ENCODE measurements at places on chromosomes 2 and 18. TPM values are rescaled to one million over a fixed set of nuclear protein-coding genes. Genes with fewer than 3 reads are reported as not detected.

TRPM8 gene
- total RNA-seq, result 4.6 TPM

SAG gene
- 1.4 TPM for total RNA-seq

CCDC121 gene
- total RNA-seq, result 6.7 TPM

MC2R gene
- total RNA-seq, result not detected

PKDCC gene
- 13.4 TPM for total RNA-seq

MEP1B gene
- total RNA-seq, result 0.23 TPM

C2orf15 gene
- 17.5 TPM for total RNA-seq

SLC14A1 gene
- 5.1 TPM for total RNA-seq

ERICH2 gene
- total RNA-seq, result 1.6 TPM

EHD3 gene
- total RNA-seq, result 15.9 TPM

TNFAIP6 gene
- 1.2 TPM for total RNA-seq

UGT1A10 gene
- total RNA-seq, result not detected

WIPF1 gene
- total RNA-seq, result 5.1 TPM

G6PC2 gene
- not detected for total RNA-seq

ASB18 gene
- total RNA-seq, result 1.6 TPM

PRLH gene
- total RNA-seq, result not detected

ARHGEF33 gene
- total RNA-seq, result 6.0 TPM

EGR4 gene
- total RNA-seq, result 0.23 TPM

HAUS1 gene
- 30.4 TPM for total RNA-seq

STON1 gene
- total RNA-seq, result 7.6 TPM

ELOA2 gene
- total RNA-seq, result not detected

C2orf78 gene
- not detected for total RNA-seq

CRYGD gene
- total RNA-seq, result 3.7 TPM

STAT4 gene
- total RNA-seq, result 16.1 TPM

ATP6V1C2 gene
- 0.23 TPM for total RNA-seq

CCDC195 gene
- total RNA-seq, result not detected

GBX2 gene
- 10.4 TPM for total RNA-seq

SCN1A gene
- 61.8 TPM for total RNA-seq

RAB17 gene
- under 0.01 TPM for total RNA-seq

NPAS2 gene
- total RNA-seq, result 10.6 TPM

EFR3B gene
- total RNA-seq, result 72.9 TPM

UPP2 gene
- total RNA-seq, result 0.69 TPM

NEU4 gene
- total RNA-seq, result 0.92 TPM

TMEM200C gene
- total RNA-seq, result 10.6 TPM

VAMP5 gene
- total RNA-seq, result 5.1 TPM

CFAP65 gene
- 2.3 TPM for total RNA-seq

COPS9 gene
- 133 TPM for total RNA-seq

ITPRIPL1 gene
- total RNA-seq, result 1.6 TPM

MAPRE3 gene
- total RNA-seq, result 39.9 TPM

SLC4A3 gene
- total RNA-seq, result 50.5 TPM

LCT gene
- not detected for total RNA-seq

RTKN gene
- total RNA-seq, result 11.1 TPM

RTP5 gene
- total RNA-seq, result 13.8 TPM

CXCR2 gene
- 0.23 TPM for total RNA-seq

PRKRA gene
- 71.0 TPM for total RNA-seq

ZCCHC2 gene
- total RNA-seq, result 15.5 TPM
